ENCODE measurements at places on chromosomes 12 and 14. TPM values are rescaled to one million over a fixed set of nuclear protein-coding genes. Genes with fewer than 3 reads are reported as not detected.

The CIROP gene
- 0.25 TPM for total RNA-seq

The SPPL3 gene
- total RNA-seq, result 6.4 TPM

The OTX2 gene
- total RNA-seq, result not detected

The CDC42BPB gene
- total RNA-seq, result 96.5 TPM

The NELL2 gene
- 0.55 TPM for total RNA-seq

The PRPF39 gene
- 31.5 TPM for total RNA-seq

The OASL gene
- total RNA-seq, result 0.50 TPM

The PIWIL1 gene
- total RNA-seq, result not detected

The LGR5 gene
- not detected for total RNA-seq

The RASSF9 gene
- total RNA-seq, result 6.1 TPM

The IL23A gene
- total RNA-seq, result not detected
